ENCODE measurements at places on chromosomes 1 and 21.

- DNase-seq, result no peak
Observed at GRCh38 chr21:41052820-41053555, 115.0 kb upstream of the BACE2 start.

GRCh38 chr1:53369761-53370160 is 41.9 kb upstream of the LRP8 start:
- no peak for DNase-seq

DNA sequence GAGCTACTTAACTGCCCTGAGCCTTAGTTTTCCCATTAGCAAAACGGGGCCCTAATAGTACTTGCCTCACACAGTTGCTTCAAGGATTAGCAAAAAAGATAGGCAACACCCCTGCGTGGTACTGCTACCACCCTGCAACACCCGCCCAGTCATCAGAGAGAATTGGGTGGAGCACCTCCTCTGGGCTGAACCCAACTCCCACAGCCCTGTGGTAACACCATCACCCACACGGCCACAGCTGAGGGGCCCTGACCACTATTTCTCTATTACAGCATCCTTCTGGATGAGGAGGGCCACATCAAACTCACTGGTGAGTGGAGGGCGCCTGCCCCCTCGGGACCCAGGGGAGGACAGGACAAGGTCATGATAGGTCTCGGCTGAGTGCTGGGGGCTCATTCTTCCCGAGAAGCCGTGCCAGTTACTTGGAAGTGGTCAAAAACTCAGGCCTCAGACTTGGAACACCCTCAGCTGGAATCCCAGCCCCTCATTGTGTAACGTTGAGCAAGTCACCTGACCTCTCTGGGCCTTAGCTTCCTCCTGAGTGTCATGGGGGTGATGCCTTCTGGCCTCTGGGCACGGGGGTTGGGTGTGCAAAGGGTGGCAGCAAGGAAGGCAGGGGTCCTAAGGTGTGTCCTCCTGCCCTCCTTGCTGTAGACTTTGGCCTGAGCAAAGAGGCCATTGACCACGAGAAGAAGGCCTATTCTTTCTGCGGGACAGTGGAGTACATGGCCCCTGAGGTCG is 24.6 kb downstream of the RPS6KA1 start:
- DNase-seq, result no peak

- DNase-seq, result peak; percentile 25
Observed at GRCh38 chr1:169107603-169108208, 1.2 kb downstream of the ATP1B1 start.

DNA sequence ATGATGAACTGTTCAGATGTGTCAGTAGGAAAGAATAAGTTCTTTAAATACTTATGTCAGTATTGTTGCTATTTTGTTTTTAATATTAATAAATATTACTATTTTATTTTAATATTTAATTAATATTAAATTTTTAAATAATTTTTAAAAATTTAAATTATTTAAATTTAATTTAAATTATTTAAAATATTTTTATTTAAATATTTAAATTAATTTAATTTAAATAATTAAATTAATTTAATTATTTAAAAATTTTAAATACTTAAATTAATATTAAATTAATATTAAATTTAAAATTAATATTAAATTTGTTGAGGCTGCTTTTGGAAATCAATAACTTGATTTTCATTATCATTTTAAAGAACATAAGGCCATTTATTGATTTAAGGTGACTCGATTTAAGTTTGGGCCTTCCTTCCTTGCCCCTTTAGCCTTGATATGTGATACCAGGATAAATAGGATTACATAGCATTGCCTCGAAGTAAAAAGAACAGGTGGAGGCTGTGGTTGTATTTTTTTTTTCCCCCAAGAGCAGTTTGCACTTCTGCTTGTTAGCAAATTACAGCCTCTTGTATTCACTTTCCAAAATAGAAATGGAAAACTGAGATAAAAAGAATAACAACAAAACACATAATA is 915.2 kb downstream of the TTLL7 start:
- no peak for DNase-seq

Data from Panc1 (cell line).